ENCODE measurements at places on chromosomes 11 and 22.

GRCh38 chr11:122436188-122436555, 219.3 kb upstream of the UBASH3B start:
- H3K36me3 ChIP-seq, result no peaks in the 10 kb centered on the region
- H3K4me3 ChIP-seq, result no peak overlapping the region
- no peak for DNase-seq
- no peaks in the 10 kb centered on the region for H3K27me3 ChIP-seq
- peaks cover 5% of the 10 kb centered on the region for H3K4me1 ChIP-seq
- H3K27ac ChIP-seq, result no peak overlapping the region

GRCh38 chr11:119803139-119803538, 74.1 kb upstream of the NECTIN1 start:
- no peaks in the 10 kb centered on the region for H3K4me1 ChIP-seq
- no peaks in the 10 kb centered on the region for H3K27me3 ChIP-seq
- no peak overlapping the region for H3K27ac ChIP-seq
- no peak for DNase-seq
- no peak overlapping the region for H3K4me3 ChIP-seq

DNA sequence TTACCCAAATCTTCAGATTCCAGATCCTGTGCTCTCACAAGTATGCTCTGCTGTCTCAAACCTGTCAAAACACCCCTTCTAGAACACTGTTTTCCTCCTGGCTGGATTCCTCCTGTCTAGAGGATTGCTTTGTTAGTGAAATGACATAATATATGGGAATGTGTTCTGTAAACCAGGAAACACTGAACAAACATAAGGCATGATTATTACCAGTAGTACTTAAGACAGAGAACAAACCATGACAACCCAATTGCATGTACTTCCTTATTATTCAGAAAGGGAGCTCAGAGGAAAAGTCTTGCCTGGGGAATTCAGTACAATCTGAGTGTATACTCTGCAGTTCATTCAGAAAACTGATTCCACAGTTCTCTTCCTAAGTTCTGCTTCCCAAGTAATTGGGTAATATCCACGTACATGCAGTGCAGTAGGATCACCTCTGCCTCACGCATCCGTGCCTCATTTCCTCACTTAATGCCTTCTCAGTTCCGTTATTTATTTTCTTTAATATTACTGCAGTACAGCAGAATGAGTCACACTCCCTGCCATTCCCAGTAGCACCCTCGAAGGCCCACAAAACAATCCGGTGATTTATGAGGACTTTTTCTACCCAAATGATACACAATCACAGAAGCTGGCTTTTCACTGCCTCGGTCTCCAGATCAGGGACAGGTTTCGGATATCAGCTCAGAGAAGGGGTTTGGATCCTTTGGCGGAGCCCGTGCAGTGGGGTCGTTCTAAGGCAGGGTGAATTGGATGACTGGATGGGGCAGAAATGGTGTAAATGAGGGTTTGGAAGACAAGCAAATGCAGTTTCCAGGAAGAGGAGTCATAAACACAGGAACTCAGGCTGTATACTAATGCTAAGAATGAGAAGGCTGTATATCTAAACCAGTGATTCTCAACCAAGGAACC, 896.9 kb downstream of the KCNA4 start:
- no peak overlapping the region for H3K4me3 ChIP-seq
- no peaks in the 10 kb centered on the region for H3K4me1 ChIP-seq
- DNase-seq, result no peak
- H3K27me3 ChIP-seq, result no peaks in the 10 kb centered on the region

DNA sequence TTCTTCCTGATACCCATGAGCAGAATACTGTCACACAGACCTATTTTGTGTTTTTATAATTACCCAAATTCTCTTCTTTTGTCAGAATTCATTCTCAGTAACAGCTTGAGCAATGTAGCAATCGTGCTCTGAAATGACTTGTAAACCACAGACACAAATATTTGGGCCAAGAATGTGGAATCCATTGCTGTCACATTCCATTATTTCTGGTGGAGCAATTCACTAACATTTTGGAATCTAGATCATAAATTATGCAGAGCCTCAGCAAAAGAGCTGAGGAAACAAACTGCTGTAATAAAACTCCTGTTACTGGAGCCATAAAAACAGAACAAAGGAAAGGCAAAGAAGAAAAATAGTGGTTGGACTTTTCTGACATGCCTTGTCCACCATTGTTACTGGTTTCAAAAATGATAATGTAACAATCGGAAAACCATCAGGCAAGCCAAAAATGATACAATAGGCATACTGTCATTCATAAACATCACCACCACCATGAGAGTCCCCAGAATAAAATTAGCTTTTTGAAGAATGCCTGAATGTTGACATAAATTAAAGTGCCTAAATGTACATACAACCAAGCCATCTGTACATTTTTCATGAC, 223.4 kb upstream of the PITPNB start:
- no peaks in the 10 kb centered on the region for H3K36me3 ChIP-seq
- H3K4me3 ChIP-seq, result no peak overlapping the region
- H3K4me1 ChIP-seq, result no peaks in the 10 kb centered on the region
- no peaks in the 10 kb centered on the region for H3K27me3 ChIP-seq
- DNase-seq, result peak; percentile 51

GRCh38 chr11:126879516-126879915, 121.1 kb downstream of the KIRREL3 start:
- H3K4me1 ChIP-seq, result no peaks in the 10 kb centered on the region
- no peak overlapping the region for H3K4me3 ChIP-seq
- no peak overlapping the region for H3K27ac ChIP-seq
- DNase-seq, result no peak
- no peaks in the 10 kb centered on the region for H3K27me3 ChIP-seq
- H3K36me3 ChIP-seq, result no peaks in the 10 kb centered on the region

GRCh38 chr22:43658823-43659222, 153.3 kb downstream of the EFCAB6 start:
- no peak overlapping the region for H3K27ac ChIP-seq
- H3K27me3 ChIP-seq, result no peaks in the 10 kb centered on the region
- H3K4me1 ChIP-seq, result no peaks in the 10 kb centered on the region
- peak; percentile 52 for DNase-seq
- H3K36me3 ChIP-seq, result no peaks in the 10 kb centered on the region

GRCh38 chr11:69894648-69895047, 75.4 kb upstream of the FGF3 start:
- DNase-seq, result no peak
- H3K27me3 ChIP-seq, result no peaks in the 10 kb centered on the region
- no peaks in the 10 kb centered on the region for H3K4me1 ChIP-seq
- no peaks in the 10 kb centered on the region for H3K36me3 ChIP-seq
- H3K4me3 ChIP-seq, result no peak overlapping the region

GRCh38 chr11:69048031-69048693, 570 bp upstream of the TPCN2 start:
- DNase-seq, result peak; percentile 31
- H3K36me3 ChIP-seq, result no peaks in the 10 kb centered on the region
- peaks cover 3% of the 10 kb centered on the region for H3K4me1 ChIP-seq
- H3K27me3 ChIP-seq, result no peaks in the 10 kb centered on the region
- H3K4me3 ChIP-seq, result no peak overlapping the region

DNA sequence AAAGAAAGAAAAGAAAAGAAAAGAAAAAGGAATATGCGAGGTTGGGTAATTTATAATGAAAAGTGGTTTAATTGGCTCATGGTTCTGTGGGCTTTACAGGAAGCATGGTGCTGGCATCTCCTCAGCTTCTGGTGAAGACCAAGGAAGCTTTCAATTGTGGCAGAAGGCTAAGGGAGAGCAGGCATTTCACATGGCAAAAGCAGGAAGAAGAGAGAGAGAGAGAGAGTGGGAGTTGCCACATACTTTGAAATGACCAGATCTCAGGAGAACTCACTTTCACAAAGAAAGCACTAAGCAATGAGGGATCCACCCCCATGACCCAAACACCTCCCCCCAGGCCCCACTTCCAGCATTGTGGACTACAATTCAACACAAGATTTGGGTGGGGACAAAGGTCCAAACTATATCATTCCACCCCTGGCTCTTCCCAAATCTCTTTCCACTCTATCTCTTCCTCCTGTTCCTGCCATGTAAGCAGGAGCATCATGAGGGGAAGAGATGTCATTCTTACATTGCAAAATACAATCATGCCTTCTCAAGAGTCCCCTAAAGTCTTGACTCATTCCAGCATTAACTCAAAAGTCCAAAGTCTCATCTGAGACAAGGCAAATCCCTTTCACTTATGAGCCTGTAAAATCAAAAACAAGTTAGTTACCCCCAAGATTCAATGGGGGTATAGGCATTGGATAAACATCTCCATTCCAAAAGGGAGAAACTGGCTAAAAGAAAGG, 38.9 kb downstream of the LINC01488 start:
- peaks cover 2% of the 10 kb centered on the region for H3K4me1 ChIP-seq
- DNase-seq, result no peak
- no peak overlapping the region for H3K4me3 ChIP-seq
- H3K36me3 ChIP-seq, result no peaks in the 10 kb centered on the region
- no peak overlapping the region for H3K27ac ChIP-seq

DNA sequence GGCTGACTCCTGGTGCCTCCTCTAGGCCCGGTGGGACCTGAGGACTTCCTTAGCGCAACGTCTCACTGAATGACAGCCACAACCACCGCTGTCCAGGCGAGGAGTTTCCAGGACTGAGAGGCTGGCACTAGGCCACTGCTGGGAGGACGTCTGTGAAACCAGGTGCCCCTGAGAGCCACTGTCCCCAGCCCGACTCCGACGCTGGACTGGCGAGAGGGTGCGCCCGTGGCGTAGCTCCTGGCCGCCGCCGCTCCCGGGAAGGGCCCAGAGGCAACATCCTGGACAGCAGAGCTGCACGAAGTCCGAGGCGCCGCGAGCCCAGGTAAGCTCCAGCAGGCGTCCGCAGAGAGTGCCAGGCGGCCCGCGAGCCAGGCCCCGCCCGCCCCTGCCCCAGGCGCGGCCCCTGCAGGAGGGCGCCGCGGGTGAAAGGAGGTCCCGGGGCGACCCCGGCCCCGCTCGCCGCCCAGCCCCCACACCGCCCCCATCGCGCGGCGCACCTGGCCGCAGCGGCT, 525 bp downstream of the DGCR2 start:
- H3K27me3 ChIP-seq, result no peaks in the 10 kb centered on the region
- peak; percentile 59 for DNase-seq
- H3K27ac ChIP-seq, result peak overlapping the region; percentile 71
- H3K4me1 ChIP-seq, result peaks cover 6% of the 10 kb centered on the region
- peak overlapping the region; percentile 95 for H3K4me3 ChIP-seq

- H3K4me1 ChIP-seq, result no peaks in the 10 kb centered on the region
- DNase-seq, result peak; percentile 75
- no peak overlapping the region for H3K27ac ChIP-seq
- H3K36me3 ChIP-seq, result no peaks in the 10 kb centered on the region
These were observed 87.0 kb upstream of the BLID start for GRCh38 chr11:122202951-122203456.

- DNase-seq, result no peak
- H3K27me3 ChIP-seq, result no peaks in the 10 kb centered on the region
- H3K27ac ChIP-seq, result no peak overlapping the region
- H3K4me3 ChIP-seq, result no peak overlapping the region
These were observed 129.6 kb downstream of the CEP164 start for GRCh38 chr11:117457031-117457785.

- H3K4me3 ChIP-seq, result no peak overlapping the region
- H3K4me1 ChIP-seq, result peaks cover 13% of the 10 kb centered on the region
- no peak overlapping the region for H3K27ac ChIP-seq
- H3K27me3 ChIP-seq, result no peaks in the 10 kb centered on the region
These were observed 26.4 kb upstream of the TCF20 start for GRCh38 chr22:42296883-42297282.

DNA sequence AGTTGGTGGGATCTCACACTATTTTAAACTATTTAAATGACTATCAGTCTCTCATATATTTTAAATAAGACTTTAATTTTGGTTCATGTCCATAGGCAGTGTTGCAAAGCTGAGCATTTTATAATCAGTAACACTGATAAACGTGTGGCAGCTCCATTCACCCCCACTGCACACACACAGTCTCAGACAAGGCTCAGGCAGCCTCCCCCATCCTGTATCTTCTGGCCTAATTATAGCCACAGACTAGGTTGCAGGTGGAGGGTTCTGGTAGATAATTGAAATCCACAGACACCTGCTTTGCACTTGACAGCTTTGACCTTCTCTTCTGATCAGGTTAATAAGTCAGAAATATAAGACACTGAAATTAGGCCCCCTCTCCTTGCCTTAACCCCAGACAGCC, 118.5 kb upstream of the LDLRAD3 start:
- no peaks in the 10 kb centered on the region for H3K36me3 ChIP-seq
- DNase-seq, result no peak
- H3K4me1 ChIP-seq, result no peaks in the 10 kb centered on the region
- H3K27ac ChIP-seq, result no peak overlapping the region

DNA sequence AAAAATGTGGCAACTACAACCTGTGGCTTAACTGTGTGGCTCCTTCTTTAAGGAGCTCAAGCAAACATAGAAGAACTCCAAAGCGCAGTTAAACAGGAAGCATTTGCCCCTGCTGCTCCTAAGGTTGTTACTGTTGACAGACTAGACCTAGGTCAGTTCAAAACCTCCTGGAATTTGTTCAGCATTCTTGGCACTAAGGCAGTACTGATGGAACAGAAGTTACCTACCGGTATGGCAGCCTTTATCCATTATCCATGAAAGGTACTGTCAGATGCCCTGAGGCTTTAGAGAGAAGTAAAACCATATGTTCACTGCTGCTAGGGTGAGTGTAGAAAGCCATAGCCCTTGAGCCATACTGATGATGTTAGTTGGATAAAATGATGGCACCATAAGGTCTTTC, 916.5 kb upstream of the FAT3 start:
- H3K27ac ChIP-seq, result no peak overlapping the region
- no peak overlapping the region for H3K4me3 ChIP-seq
- no peaks in the 10 kb centered on the region for H3K27me3 ChIP-seq
- no peaks in the 10 kb centered on the region for H3K36me3 ChIP-seq

GRCh38 chr11:19216021-19216420, 14.2 kb upstream of the CSRP3 start:
- no peaks in the 10 kb centered on the region for H3K4me1 ChIP-seq
- DNase-seq, result no peak
- H3K27me3 ChIP-seq, result no peaks in the 10 kb centered on the region
- H3K27ac ChIP-seq, result no peak overlapping the region
- no peak overlapping the region for H3K4me3 ChIP-seq
- H3K36me3 ChIP-seq, result no peaks in the 10 kb centered on the region

Measured in mesendoderm (in vitro differentiated cells).